ENCODE measurements at places on chromosomes 13 and 19.

GRCh38 chr13:26061256-26061655 lies 9.4 kb upstream of the SHISA2 start:
- no peak for DNase-seq

DNA sequence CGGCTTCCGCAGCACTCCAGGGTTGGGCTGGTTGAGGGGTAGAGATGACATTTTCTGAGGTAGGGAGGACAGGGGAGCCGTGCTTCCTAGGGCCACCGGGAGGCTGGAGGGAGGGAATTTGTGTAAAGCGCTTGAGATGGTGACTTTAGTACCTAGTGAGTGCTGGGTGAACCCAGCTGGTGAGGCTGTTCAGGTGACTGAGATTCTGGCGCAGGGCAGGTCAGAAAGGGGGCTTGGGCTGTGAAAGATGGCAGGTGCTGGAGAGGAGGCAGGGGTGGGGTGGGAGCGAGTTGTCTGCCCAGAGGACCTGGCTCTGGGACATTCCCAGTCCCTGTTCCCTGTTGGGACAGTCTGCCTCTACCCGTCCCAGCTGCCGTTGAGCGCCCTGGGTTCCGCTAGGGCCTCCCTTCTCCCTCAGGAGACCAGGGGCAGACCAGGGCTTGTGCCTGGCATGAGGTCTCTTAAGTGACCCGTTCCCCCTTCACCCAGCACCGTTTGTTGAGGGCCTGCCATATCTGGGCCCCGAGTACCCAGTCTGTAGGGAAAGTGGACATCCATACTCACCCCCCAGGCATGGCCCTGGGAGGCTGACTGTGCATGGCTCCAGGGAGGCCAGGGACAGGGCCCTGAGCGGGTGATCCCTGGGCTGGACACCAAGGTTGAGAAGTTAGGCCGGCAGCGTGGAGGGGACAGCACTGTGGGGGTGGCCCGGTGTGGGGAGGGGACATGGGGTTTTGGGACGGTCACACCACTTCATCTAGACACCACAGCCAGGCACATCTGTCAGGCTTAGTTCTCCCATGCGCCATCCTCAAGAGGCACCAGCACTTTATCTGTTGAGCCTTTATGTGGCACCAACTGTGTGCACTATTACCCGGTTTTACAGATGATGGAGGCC lies 5.0 kb downstream of the PTOV1 start:
- no peak for DNase-seq

GRCh38 chr13:96967248-96967745 lies 27.0 kb downstream of the OXGR1 start:
- DNase-seq = no peak

DNA sequence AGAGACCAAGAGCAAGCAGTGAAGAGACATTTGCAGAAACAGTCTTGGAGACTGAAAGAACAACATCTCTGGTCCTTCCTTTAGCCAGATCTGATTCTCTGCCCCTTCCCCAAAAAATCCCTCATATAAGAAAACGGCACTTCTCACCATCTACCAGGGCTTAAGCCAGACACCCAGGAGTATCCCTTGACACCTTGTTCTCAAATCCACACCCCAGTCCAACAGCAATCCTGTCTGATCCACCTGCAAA lies 1.7 kb upstream of the PLEKHG2 start:
- DNase-seq = no peak

- peak; percentile 23 for DNase-seq
These were observed 43.5 kb downstream of the NEK5 start for GRCh38 chr13:52085421-52085820.

DNA sequence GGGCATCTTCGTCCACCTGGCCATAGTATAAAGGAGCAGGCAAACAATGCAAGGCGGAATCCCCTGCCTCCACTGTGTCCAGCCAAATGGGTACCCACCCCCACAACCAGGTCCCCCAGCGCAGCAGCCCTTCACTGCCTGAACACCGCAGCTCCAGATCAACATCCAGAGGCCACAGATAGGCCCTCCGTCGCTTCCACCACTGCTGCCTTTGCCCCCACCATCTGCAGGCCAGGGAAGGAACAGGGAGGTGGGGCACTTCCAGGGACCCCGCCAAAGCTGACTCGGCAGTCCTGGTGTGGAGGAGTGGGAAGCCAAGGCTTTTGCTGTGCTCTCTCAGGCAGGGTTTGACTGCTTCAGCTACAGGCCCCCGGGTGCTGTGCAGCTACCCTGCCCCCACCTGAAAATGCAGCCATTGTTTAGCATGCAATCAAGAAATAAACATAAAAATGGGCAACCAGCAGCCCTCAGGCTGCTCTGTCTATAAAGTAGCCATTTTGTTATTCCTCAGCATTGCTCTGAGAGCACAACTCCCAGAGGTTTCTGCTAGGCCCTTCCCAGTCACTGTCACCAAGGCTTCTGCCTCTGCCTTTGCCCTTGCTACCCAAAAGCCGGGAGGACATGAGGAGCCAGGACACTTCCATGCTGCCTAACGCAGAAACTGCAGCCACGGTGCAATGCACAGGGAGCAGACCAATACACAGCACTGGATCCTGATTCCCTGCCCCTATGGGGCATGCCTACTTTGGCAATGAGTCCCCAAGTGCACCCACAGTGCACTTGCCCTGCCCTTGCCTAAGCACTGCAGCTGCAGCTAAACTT lies 733.2 kb upstream of the KLHL1 start:
- DNase-seq = no peak

GRCh38 chr13:103287659-103288058 lies 221.4 kb upstream of the SLC10A2 start:
- DNase-seq = peak; percentile 56

- no peak for DNase-seq
These were observed 30.2 kb upstream of the SACS start for GRCh38 chr13:23463661-23464060.

GRCh38 chr13:110150384-110151101 lies 156.4 kb downstream of the COL4A1 start:
- DNase-seq = no peak

DNA sequence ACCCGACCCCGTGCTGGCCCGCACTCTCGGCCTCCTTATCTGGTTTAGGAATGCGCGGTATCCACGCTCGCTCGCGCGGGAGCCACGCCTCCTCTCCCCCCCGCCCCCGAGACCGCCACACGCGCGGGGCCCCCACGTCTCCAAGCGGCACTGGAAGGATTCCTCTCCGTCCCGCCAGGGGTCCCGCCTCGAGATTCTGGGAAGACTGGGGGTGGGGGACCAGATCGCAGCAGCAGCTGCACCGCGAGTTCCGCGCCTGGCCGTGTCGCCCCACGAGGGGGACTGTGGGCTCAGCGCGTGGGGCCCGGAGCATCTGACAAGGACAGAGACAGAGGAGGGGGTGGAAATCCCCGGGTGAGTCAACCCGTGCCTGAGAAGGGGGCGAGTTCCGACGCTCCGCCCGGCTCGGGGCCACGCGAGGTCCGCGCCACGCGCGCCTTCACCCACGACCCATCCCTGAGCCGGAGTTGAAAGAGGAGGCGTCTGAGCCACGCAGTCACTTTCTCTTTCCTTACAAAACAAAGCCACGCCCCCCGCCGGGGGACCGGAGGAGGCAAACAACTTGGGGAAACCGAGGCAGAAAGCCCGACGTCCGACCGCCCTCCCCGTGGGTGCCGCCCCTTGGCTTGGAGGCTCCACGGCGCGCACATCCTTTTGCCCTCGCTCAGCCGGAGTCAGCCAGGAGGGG lies 814 bp downstream of the S1PR2 start:
- no peak for DNase-seq

- DNase-seq = no peak
These were observed 282.8 kb upstream of the EDNRB start for GRCh38 chr13:78201411-78201810.

DNA sequence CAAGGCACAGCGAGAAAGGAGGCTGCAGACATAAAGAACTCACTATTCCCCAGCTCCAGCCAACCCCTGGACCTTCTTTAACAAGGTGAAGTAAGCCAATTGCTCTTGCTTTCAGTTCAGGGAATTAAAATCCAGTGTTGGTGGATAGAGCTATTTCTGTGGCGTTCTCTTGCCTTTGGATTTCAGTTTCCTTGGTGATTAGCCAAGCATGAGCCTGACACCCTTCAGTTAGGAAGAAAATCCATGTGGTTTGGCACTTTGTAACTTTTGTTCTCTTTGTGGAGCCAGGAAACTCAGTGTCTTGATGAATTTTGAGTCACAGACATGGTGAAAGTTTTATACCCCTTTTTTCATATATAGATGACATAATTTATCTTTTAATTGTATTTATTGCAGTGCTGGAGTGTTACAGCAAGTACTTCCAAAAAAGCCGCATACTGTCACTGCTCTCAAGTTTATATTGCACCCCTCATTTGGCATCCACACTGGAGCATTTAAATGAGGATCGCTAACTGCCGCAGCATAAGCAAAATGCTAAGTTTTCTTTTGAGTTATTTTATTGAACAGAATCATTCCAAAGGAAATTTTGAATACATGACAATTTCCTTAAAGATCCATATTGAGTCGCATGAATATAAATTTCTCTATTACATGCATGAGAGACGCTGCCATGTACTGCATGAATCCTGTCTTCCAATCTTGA lies 406.8 kb downstream of the MYO16 start:
- DNase-seq = peak; percentile 7

- DNase-seq = peak; percentile 73
These were observed 870.2 kb downstream of the EFNB2 start for GRCh38 chr13:105665284-105665683.

DNA sequence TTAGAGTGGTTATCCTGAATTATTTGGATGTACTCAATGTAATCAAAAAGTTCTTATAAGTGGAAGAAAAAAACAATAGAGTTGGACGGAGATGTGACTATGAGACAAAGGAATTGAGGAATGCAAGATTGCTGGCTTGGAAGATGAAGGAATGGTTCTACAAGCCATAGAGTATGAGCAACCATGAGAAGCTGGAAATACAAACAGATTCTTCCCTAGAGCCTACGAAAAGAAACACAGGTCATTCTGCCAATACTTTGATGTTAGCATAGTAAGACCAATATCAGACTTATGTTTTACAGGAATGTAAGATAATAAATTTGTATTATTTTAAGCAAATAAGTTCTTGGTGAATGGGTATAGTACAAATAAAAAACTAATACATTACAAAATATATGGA lies 249.2 kb downstream of the DIAPH3 start:
- peak; percentile 52 for DNase-seq

DNA sequence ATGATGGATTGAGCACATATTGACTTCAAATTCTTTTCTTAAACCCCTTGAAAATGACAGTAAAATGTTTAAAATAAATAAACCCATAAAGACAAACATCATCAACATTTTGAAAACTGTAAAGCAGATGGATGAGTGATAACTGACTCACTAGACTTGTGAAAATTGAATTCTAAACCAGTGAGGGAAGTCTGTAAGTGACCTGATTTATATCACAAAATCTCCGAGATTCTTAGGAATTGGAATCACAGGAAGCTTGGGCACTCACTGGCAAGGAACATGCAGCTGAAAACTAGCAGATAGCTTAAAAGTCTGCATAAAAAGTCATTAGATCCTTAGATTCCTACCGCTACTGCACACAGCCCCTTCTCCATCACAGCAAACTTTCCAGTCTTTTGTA lies 51.3 kb upstream of the TSC22D1 start:
- DNase-seq = no peak

- DNase-seq = no peak
These were observed 1829.0 kb upstream of the MIR17HG start for GRCh38 chr13:89518289-89519077.

DNA sequence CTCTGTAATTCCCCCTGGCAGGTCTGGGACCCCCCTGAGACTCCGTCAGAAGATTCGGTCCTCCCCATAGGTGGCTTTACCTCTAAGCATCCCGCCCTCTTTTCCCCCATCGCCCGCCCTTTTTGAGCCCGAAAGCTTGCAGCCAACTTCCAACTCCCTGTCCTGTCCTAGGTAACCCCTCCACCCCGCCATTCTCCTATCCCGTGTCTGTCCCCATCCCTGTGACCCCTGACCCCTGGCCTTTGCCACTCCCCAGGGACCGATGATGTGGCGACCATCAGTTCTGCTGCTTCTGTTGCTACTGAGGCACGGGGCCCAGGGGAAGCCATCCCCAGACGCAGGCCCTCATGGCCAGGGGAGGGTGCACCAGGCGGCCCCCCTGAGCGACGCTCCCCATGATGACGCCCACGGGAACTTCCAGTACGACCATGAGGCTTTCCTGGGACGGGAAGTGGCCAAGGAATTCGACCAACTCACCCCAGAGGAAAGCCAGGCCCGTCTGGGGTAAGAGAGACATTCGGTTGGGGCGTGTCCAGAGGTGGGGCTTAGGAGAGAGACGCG lies 488 bp downstream of the RCN3 start:
- no peak for DNase-seq

GRCh38 chr13:25432691-25433090 lies 60.9 kb downstream of the ATP8A2 start:
- peak; percentile 12 for DNase-seq

DNA sequence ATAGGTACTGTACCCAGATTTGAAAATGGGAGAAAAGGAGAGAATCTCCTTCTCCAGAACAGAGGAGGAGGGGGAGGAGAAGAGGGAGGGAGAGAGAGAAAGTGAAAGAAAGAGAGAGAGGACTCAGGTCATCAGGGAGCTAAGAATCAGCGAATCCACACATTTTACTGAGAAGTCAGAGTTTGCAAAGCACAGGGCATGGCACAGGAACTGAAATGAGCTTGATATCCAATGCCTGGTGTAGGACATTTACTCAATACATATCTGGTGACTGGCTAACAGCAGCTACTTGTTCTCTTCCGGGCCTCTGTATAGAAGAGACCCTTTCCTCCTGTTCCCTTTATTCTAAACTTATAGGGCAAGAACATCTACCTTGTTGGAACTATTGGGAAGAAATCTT lies 375.1 kb downstream of the KLF5 start:
- DNase-seq = no peak

DNA sequence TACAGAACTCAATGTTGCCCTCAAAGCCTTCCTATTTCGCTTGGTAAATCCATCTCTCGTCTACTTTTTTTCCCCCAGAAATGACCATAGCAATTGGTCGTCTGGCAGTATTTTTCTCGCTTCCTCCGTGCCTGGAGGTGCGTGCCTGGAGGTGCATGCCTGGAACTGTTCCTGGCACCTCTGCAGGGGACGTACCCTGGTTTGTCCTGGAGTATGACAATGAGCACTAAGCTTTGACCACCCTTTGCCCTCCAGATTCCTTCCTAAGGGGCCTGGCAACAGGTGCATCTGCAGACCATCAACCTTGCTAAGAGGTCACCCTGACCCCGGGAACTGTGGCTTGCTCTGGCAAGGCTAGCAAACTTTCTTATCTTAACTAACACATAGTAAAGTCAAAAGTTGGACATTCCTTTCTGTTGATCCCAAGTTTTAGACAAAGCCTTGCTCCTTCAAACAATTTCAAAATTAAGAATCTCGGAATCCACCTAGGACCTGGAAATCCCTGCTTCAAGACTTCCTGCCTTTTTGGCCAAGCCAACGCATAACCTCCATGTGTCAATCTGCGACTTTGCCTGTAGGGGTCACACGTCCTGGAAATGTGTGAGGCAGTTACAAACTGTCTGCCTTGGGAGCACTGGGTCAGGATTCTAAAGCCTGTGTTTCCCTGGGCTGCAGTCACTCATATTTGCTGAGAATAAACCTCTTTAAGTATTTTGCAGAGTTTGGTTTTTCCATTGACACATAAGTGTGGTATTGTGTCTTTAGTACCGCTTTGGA lies 28.8 kb upstream of the TUBGCP3 start:
- DNase-seq = peak; percentile 13

GRCh38 chr13:59210543-59210942 lies 953.2 kb downstream of the DIAPH3 start:
- no peak for DNase-seq

GRCh38 chr13:48879432-48879831 lies 96.3 kb upstream of the FNDC3A start:
- no peak for DNase-seq
